ENCODE measurements at places on chromosomes 16 and 17.

GRCh38 chr16:89764711-89765201 is 43.4 kb downstream of the ZNF276 start:
- DNase-seq: no peak

DNA sequence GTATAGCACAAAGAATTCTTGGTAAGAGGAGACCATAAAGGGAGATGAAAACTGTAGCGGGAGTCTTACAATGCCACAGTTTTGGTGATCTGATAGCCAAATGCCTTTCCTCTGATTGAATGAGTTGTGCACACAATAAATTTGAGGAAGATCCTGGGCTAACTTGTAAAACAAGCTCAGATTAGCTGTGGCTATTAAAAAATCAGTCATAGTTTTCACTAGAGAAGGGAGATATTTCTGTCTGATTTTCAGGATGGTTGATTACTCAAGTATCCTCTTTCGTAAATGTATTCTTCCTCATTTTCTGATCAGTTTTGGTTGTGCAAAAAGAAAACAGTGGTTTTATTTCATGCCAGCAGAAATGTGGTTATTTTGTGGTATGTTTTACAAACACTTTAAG is 9.1 kb upstream of the METTL9 start:
- DNase-seq: no peak

GRCh38 chr17:74298778-74299177 is 24.7 kb downstream of the DNAI2 start:
- DNase-seq: no peak

GRCh38 chr17:30545024-30545423 is 67.8 kb downstream of the GOSR1 start:
- DNase-seq: no peak

- DNase-seq: no peak
These were observed 46.7 kb upstream of the GCSH start for GRCh38 chr16:81142864-81143263.

- no peak for DNase-seq
These were observed 9.3 kb downstream of the HDAC5 start for GRCh38 chr17:44113868-44114840.

DNA sequence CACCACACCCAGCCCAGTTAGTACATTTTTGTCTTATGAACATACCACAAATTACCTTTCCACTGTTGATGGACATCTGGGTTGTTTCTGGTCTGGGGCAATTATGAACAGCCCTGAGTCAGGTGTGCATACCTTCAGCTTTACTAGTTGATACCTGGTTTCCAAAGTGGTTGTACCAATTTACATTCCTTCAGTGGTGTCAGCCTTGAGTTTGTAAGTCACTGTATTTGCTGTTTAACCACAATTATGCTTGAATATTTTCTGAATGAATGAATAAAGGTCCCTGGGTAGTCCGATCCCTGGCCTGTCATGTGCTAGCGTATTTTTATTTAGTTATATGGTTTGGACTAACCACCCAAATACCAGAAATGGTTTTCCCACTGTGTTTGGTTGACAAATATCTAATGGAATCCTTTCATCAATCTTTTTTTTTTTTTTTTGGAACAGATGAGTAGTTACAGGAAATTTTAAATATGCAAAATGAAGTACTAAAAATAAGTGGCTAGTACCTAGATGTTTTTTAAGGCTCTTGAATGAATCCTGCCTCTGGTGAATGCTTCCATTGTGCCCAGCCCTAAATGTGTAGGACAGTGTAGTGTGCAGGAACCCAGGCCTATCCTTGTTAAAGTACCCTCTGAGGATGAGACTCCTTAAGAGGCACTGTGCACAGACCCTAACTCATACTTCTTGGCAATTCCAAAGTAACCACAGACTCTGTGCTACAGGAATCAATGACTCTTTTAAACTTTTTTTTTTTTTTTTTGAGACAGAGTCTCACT is 3.7 kb downstream of the DUSP14 start:
- DNase-seq: peak; percentile 88

DNA sequence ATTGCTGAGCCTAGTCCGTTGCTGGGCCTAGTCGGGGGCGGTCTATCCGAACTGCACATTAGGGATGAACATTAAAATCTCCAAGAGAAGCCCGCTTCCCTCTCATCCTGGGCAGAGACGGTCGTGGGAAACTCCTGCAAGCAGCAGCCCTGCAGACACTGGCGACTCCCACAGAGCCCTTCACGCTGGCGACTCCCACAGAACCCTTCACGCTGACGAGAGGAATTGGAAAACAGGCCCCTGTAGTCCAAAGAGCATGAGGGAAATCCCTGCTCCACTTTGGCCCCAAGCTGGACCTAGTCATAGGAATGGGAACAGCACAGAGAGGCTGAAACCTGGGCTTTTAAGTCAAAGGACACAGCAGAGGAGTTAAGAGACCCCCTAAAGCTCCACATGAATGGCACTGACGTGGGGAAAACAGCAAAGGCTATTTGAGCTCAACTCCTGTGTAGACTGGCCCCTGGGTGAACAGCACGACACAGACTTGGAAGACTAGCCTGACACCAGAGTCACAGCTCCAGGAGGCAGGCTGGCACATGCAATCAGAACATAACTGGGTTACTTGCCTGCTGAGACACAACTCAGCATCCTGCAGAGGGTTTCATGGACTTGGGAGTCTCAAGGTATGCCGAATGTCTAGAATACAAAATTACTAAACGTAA is 42.2 kb downstream of the WDR45B start:
- DNase-seq: no peak

GRCh38 chr16:50762241-50762640 is 20.4 kb downstream of the CYLD start:
- DNase-seq: no peak

DNA sequence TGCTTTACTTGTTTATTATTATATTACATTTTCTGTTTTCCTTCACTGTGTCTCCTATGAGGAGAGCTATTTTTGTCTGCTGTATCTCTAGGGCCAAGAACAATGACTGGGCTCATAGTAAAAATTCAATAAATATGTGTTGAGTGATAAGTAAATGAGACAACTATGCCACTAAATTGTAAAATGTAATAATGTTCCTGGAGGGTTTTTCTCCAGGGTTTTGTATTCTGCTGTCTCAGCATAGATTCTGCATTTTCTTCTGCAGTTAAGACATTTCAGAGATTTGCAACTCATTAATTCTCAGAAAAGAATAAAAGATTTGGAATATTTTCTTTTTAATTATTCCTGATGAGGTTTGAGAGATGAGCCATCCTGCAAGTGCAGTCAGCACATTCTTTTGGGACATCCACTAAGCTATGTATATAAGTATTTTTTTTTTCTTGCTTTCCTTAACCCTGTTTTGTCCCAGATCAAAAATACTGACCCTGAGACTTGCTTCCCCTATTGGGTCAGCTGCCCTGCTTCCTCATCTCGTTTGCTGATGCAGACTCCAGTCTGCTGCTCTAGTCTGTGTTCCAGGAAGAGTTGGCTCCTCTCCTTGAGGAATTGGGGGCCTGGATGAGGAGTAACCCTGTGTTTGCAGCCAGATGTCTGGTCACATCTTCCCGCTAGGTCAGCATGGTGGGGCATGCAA is 122.9 kb downstream of the ABCA8 start:
- no peak for DNase-seq

- DNase-seq: no peak
These were observed 2.4 kb upstream of the NACA2 start for GRCh38 chr17:61593426-61593825.

- DNase-seq: no peak
These were observed 436.7 kb downstream of the KIF2B start for GRCh38 chr17:54259476-54259875.

- no peak for DNase-seq
These were observed 6.0 kb upstream of the KRT38 start for GRCh38 chr17:41446806-41447205.

GRCh38 chr17:4366327-4367063 is at the start of gene UBE2G1:
Gene UBE2G1 (minus strand): TSS chr17:4366675. CDS start chr17:4366316, 359 bp downstream.
- peak; percentile 94 for DNase-seq

DNA sequence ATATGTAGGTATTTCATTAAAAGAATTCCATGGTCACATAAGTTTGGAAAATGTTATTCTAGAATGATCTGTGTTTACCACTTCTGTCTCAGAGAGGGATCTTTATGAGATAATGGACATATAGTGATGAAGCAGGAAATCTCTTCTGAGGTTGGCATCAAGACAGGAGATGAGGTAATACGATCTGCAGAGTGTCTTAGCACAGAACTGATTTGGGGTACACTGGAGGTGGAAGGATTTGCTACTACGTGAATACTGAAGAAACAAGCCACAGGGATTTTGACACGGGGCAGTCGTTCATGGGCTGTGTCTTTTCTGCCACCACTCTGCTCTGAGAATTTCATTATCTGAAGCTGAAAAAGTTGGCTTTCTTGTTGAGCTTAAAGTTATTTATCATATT is 5.5 kb downstream of the CBFB start:
- no peak for DNase-seq

DNA sequence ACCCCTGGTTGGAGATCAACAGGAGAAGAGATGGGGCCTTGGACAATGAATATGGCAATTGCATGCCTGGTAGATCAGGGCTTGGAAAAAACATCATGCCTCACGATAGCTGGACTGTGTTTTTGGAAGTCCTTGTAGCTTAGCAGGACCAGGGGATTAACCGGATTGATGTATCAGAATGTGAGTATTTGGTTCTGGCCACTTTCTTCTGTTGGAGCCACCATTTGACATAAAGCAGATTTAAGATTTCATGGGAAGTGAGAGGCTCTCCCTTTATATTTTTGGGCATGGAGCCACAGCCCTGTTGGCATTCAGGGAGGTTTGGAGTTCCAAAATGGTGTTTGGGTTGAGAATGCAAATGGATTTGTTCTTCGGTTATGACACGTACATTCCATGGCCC is 424.7 kb upstream of the MAF start:
- DNase-seq: no peak

- no peak for DNase-seq
These were observed 1.6 kb upstream of the TBX21 start for GRCh38 chr17:47731396-47731795.

GRCh38 chr17:73785958-73786743 is 141.9 kb upstream of the SDK2 start:
- no peak for DNase-seq

DNA sequence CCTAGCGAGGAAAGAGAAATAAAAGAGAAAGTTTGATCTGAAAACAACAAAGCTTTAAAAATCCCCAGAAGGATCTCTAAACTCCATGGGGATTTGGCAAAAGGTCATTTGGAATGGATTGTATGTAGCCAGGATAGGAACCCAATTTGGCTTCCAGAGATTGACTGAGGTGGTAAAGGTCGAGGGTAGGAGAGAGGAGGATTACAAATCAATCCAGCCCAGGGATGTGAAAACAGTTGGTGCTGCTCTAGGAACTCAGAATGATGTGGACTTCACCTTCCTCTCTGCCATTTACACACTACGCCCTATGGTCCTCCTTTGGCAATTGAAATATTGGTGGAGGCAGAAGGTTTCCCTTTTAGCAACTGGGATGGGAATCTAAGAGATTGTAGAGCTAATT is 18.8 kb upstream of the SMIM36 start:
- DNase-seq: no peak

DNA sequence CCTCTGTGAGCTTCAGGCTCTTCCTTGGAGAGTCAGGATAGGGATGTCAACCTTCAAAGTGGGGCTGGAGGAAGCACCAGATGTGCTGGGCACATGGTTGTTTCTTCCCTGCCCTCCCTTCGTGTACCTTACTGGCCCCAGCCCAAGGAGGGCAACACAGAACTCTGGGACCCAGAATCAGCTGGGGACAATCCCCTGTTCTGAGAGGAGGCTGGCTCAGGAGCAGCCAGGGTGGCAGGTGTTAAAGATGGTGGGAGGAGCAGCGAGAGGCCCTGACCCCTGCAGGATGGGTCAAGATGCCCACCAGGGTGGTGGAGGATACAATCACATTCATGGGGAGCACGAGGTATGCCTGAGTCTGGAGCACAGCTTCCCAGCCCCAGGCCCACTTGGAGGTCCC is 300.4 kb downstream of the ABCC12 start:
- DNase-seq: no peak

DNA sequence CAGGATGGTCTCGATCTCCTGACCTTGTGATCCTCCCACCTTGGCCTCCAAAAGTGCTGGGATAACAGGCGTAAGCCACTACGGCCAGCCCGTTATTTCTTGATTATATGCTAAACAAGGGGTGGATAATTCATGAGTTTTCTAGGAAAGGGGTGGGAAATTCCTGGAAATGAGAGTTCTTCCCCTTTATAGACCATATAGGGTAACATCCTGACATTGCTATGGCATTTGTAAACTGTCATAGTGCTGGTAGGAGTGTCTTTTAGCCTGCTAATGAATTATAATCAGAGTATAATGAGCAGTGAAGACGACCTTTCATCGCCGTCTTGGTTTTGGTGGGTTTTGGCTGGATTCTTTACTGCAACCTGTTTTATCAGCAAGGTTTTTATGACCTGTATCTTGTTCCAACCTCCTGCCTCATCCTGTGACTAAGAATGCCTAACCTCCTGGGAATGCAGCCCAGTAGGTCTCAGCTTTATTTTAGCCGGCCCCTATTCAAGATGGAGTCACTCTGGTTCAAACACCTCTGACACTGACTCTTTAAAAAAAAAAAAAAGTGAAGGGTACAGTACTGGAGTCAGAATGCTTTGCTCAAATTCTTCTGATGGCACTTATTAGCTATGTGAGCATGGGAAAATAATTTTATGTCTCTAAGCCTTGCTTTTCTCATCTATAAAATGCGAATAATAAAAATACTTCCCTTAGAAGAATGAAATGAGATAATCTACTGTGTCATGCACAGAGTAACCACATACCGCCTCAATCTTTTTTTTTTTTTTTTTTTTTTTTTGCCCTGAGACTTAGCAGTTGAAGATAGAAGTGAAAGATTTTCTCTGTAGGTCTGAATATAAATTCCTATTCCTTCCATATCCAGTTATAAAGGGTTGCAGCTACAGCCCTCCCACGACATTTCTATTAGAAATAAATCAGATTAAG is 5.1 kb upstream of the CALCOCO2 start:
- DNase-seq: no peak

DNA sequence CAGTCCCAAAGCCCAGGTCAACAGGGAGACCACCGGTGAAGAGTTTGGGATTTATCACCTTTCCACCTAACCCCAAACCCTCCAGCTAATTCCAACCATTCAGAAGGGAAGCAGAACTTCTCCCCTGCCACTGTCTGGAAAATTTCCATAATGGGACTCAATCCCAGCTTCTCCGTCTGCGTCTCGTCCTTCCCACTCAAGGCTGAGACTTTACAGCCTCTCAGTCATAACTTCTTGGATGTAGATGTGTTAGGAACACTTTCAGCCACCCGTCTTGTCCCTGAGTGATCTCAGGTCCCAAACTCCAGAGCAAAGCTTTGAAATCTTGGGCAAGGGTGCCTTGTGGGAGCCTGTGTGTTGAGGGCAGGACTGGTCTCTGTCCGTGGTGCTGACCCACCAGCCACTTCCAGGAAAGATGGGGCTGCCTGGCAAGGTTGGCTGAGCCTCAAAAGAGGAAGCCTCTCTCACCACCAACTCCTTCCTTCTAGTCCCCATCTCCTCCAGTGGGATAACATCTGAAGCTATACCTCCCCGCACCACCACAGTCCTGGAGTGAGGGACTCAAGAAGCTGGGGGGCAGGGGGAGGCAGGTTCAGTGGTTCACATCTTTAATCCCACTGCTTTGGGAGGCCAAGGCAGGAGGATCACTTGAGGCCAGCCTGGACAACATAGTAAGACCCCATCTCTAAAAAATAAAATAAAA is 9.3 kb downstream of the GAS2L2 start:
- DNase-seq: no peak
